Stimulated activated CD8-positive, alpha-beta memory T cell treated with anti-CD3 and anti-CD28 coated beads, Interleukin-15, amount 100 ng/mL, for 24 hours (primary cell): ENCODE measurements at places on chromosomes 5 and 9.

DNA sequence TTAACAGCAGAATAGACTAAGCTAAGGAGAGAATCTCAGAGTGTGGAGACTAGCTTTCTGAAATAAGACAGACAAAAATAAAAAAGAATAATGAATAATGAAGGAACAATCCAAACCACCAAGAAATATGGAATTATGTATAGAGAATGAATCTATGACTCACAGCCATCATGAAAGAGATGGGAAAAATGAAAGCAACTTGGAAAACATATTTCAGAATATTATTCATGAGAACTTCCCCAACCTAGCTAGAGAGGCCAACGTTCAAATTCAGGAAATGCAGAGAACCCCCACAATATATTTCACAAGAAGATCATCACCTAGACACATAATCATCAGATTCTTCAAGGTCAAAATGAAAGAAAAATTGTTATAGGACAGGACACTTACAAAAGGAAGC lies 349.0 kb upstream of the MPDZ start:
- no peak for DNase-seq

DNA sequence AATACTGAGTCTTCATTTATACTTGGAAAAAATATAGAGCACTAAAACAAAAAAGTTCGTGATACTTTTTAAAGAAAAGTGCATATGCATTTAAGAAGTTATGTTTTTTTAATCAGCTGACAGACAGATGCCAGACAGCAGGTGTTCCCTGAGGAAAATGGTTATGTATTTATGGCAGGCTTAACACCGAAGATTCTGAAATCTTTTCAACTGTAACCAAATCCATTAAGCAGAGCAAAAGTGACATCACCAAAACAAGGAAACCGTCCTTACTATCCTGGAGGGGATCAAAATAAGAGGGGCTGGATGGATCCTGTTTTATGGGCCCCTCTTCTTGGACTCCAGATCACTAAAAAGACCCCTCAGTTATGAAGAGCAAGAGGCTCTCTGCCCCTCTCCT lies 404.9 kb upstream of the ADAMTS16 start:
- DNase-seq = no peak

- no peak for DNase-seq
Observed at GRCh38 chr5:78518365-78519197, 130.0 kb downstream of the LHFPL2 start.

DNA sequence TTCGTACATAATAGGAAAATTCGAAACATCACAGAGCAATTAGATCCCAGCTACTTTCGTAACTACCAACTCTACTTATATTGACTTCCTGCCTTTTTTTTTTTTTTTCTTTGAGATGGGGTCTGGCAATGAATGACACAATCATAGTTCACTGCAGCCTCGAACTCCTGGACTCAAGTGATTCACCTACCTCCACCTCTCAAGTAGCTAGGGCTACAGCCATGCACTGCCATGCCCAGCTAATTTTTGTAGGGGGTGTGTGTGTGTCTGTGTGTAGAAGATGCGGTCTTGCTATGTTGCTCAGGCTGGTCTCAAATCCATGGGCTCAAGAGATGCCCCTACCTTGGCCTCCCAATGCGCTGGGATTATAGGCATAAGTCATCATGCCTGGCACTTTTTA lies 5.8 kb upstream of the PAIP2 start:
- DNase-seq = no peak

DNA sequence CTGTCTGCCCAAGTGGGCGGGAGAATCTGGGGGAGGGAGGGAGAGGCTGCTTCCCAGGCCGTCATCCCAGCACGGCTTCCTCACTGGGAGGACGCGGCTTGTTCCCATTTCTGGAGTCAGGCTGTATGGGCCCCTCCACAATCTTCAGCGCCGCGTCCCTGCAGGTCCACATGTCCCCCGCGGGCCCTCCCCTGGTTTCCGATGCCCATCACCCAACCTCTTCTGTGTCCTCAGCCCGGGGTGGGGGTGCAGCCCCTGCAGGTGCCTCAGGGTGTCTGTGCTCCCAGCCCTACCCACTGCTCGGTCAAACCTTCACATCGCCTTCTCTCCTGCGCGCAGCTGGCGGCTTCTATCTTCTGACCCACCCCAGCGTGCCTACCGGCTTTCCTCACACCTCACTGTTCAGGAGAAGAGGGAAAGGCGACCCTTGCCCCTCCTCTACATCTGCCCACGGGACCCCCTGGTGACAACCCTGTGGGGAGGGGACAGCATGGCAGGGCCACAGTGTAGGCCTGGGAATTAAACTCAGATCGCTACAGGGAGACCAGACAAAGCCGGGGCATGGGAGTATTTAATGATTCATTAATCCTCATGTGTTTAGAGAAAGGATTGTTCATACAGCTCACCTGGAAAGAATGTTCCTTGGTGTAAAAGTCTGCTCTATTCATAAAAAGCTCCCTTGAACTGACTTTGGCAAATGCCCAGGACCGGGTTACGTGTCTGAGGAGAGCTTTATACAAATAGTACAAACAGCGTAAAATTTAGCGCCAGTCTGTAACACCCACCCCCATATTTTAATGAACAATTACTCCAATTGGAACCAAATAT lies 145.1 kb downstream of the IRX1 start:
- DNase-seq = no peak

DNA sequence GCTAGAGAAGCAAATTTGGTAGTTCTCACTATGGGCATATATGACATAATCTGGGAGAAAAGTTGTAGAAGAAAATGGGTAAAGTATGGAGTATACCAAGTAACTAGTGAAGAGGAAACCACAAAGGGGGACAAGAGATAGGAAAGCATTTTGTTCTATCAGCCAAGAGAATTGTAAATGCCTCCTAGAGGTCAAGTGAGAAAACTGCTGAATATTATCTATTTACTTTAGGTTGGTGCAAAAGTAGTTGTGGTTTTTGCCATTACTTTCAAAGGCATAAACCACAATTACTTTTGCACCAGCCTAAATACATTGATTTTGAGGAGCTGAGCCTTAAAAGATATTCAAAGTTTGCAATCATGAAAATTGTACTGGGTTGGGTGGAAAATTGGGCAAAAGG lies 126.7 kb upstream of the GRHPR start:
- DNase-seq = no peak

DNA sequence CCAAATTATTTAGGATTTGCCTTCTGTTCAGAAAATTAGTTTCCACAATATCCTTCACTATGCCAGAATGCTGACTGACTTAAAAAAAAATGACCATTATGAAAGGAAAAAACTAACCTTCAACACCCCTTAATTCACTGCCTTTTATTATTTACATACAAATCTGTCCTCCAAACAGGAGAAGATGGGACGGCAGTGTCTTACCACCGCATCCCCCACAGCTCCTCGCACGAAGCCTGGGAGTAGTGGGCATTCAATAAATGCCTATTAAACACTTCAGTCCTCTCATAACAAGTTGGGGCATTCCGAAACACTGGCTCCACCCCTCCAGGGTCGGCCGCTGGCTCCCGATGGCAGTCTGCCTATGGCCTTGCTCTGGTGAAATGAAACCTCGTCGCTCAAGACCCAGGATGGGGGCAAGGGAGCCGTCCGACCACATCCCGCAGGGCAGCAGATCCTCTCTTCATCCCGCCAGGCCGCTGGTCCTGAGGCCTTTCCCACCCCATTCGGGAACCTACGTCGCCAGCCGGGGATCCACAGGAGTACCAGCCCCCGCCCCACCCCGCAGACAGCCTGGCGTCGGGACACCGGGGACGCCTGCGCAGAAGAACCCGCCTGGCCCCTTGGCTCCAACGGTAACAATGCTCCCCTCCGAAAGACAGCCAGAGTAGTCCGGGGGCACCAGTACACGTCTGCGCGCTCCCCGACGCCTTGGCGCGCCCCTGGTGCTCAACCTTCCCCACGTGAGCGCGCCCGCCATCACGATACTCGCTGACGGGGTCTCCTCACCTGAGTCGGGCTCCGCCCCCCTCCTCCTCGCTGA lies 613 bp downstream of the ZBTB5 start:
- DNase-seq = peak; percentile 63

- no peak for DNase-seq
Observed at GRCh38 chr9:114240647-114241558, 82.0 kb upstream of the ORM1 start.

DNA sequence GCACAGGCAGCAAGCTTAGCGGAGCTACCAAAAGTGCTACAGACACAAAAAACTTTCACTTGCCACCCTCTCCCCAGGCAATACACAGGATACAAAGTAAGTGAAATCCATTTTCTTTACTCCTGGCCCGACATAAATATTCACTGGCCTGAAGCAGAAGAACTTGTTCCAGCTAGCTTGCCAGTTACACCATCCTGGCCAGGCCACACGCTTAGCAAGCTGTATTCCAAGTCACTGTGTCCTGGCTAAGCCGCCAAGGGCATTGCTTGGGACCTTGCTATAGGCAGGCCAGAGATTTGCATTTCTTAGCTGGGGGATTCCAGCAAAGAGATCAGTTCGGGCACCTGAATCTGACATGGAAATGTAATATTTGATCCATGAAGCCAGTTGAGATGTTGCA lies 71.0 kb upstream of the SLC1A3 start:
- DNase-seq = no peak

DNA sequence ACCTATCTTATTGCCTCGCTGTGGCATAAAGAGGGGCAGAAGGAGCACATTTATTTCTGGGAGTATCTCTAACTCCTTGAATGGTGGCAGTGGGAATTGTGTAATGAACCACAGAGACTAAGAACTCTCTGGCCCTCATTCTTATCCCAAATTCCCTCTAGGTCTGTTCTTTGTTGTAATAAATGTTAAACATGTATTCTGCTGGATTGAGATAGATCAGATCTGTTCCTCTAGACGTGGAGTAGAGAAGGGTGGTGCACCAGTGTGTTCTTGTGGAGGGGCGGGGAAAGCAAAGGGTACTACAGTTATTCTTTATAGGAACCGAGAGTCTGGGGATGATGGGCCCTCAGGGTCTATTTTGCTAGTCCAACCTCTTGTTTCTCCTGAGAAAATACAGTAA lies 90.4 kb downstream of the UBE2R2 start:
- DNase-seq = no peak

DNA sequence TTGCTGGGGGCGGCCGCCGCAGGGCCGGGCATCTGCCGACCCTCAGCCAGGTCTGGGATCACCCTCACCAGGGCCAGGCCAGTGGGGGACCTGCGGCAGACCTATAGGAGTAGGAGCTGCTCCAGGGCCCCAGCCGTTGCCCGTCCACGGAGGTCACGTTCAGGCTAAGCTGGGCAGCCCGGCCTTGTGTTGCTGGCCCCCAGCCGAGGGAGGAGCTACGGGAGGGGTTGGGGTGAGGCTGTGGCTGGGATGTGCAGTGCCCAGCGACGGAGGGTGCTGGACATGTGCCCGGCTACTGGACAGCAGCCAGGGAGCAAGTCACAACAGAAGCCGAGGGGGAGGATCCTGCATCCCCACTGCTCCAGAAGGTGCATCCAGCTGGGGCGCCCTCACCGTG lies 39.6 kb upstream of the SLC6A19 start:
- no peak for DNase-seq

GRCh38 chr5:39274398-39275085 lies 55.2 kb upstream of the FYB1 start:
- DNase-seq = no peak

DNA sequence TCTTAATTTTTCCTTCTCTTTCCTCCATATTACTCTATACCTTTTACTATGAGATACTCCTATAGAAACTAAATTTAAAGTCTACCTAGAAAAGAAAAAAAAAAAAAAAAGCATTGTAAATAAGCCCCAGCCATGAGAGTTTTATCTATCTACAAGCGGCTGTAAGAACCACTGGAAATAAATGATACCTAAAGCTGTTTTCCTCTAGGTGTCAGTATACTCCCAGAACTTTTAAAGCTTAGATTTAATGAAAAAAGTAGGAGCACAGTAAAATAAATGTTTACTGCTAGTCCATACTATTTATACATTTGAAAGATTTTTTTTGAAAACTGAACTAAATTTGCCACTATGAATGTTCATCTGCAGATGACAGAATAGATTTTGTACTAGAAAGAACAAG lies 26.2 kb downstream of the TYRP1 start:
- no peak for DNase-seq

- DNase-seq = no peak
Observed at GRCh38 chr9:77848404-77848803, 183.2 kb downstream of the GNAQ start.

GRCh38 chr9:95736891-95737522 lies 138.5 kb upstream of the ERCC6L2 start:
- no peak for DNase-seq

DNA sequence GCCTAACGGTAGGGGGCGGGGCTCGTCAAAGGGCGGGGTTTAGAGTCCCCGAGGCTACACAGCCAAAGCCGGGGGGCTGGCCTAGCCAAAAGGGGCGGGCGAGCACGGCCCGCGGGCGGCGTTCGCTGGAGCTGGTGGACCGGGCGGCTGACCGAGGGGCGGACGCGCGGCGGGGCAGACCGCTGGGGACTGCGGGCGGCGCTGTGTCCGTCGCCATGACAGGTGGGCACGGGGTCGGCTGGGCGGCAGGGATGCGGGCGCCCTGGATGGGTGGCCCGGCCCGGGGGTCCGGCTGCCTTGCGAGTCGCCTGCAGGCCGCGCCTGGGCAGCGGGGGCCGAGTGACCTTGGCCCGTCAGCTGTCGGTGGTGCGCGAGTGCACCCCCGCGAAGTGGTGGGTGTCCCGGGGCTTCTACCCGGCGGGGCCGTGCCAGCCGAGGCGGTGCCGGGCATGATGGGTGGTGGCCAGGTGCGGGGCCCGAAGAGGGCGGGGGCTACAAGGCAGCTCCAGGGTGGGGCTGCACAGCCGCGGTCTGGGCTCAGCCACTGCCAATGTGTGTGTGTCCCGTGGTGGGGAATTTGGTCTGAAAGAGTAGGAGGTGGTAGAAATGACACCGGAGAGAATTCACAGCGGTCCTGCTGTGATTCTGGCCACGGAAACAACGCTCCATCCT lies at the start of gene CARD19:
TSS of gene CARD19 (plus strand) at position 87 of the 672 bp plus-strand sequence. CDS start at position 216, 129 bp downstream.
- no peak for DNase-seq

- DNase-seq = no peak
Observed at GRCh38 chr5:17269201-17269600, 51.8 kb downstream of the BASP1 start.

DNA sequence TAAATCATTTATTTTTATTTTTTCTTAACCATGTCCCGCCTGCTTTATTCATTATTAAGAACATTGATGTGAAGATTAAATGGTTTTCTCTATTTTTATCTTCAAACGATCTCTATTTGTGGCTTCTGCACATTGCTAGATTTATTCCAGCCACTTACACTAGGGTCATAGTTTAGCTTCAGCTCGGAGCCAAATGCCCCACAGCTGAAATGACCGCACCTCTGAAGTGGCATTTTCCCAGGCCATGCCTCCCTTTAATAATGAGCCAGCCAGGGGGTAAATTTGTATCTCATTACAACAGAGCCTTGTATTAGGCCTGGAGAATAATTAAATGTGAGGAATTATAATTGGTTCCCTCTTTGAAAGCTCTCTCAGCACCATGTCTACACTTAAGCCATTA lies 89.4 kb downstream of the DOCK8 start:
- DNase-seq = no peak

GRCh38 chr5:6542421-6543345 lies 90.2 kb downstream of the NSUN2 start:
- no peak for DNase-seq

- DNase-seq = no peak
Observed at GRCh38 chr5:93676704-93677103, 64.7 kb downstream of the POU5F2 start.

DNA sequence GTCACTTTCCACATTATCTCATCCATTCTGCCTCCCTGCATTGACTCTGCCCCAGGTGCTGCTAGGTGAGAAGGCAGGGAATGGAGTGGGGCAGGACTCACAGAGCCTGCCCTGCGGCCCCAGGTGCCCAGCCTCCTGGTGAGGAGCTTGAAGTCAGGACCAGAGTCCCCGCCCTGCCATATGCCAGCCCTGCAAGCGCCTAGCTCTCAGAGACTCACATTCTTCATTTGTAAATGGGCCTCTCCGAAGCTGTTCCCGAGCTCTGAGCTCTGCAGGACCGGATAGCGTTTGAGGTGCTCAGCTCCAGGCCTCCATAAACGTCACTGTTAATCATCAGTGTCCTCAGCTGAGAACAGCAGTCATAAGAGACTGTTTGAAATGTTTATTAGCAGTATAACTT lies 75.1 kb upstream of the STXBP1 start:
- no peak for DNase-seq
